ENCODE measurements at places on chromosomes 16 and 17.

- DNase-seq = no peak
These were observed 2.0 kb downstream of the AOC3 start for GRCh38 chr17:42853004-42853403.

- DNase-seq = no peak
These were observed 23.6 kb upstream of the DNAI2 start for GRCh38 chr17:74250324-74250995.

- DNase-seq = peak; percentile 51
These were observed 727 bp upstream of the MBTPS1 start for GRCh38 chr16:84117494-84117843.

DNA sequence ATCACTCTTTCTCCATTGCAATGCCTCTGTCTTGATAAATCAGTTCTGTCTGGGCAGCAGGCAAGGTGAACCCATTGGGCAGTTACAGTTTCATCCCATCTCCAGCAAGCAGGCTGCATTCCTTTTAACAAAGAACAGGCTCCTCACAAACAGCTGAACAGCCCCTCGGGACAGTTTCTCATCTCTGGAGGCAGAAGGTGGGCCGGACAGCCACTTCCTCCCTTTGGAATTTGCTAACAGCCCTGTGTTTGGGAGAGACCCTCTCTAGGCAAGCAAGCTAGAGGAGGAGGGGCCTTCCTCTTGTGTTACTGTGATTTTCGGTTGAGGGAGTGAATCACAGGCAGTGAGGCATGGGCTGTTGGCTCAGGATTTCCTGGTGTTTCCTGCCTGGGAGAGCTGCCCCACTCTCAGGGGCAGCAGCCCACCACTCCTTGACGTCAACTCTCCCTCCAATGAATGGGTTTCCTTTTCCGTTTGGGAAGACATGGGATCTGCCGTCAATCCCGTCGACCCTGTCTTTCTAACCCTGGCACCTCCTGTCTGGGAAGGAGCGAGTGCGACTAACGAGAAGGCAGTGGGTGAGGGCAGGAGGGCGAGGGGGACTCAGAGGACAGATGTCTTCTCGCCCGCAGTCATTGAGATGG, 3.7 kb upstream of the PGS1 start:
- DNase-seq = peak; percentile 68
